IMR-90 (cell line): ENCODE measurements at places on chromosomes 2 and 18.

DNA sequence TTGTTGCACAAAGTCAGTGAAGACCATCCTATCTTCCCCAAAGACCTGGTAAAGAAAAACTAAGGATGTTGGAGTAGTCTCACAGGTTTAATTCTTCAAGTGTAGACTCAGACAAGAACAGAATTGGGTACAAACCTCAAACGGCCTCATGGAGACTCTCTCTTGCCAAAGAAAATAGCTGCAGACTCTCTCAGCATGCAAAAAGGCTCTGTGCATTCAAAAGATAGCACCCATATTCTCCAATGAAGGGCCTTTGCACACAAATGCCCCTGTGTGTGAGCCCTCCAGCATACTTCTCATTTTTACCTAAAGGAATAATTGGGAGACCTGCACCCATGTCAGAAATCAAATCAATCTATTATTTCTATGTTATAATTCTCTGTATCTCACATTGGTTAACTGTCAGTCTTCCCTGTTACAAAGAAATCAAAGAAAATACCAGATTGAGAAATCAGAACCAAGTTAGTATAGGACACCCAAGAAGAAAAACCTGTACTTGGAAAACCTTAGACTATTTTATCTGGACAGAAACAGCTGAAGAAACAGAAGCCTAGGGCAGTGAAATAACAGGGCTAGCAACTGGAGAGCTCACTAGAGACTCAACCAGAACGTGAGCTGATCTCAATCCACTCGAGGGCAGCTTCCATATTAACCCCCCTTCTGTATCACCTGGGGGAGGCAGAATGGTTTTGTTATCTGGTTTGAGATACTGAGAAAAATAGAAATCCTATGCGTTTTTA lies 134.7 kb upstream of the DNAJC10 start:
- no peaks in the 10 kb centered on the region for H3K36me3 ChIP-seq
- peaks cover 4% of the 10 kb centered on the region; the same call in 1 of the 2 replicates for H3K27me3 ChIP-seq
- DNase-seq: no peak
- no peaks in the 10 kb centered on the region for H3K4me1 ChIP-seq
- no peak overlapping the region for H3K4me3 ChIP-seq

- no peaks in the 10 kb centered on the region for H3K4me1 ChIP-seq
- no peak for DNase-seq
- H3K36me3 ChIP-seq: no peaks in the 10 kb centered on the region
- H3K27me3 ChIP-seq: no peaks in the 10 kb centered on the region
These were observed 175.7 kb upstream of the TANK start for GRCh38 chr2:160984426-160985077.

DNA sequence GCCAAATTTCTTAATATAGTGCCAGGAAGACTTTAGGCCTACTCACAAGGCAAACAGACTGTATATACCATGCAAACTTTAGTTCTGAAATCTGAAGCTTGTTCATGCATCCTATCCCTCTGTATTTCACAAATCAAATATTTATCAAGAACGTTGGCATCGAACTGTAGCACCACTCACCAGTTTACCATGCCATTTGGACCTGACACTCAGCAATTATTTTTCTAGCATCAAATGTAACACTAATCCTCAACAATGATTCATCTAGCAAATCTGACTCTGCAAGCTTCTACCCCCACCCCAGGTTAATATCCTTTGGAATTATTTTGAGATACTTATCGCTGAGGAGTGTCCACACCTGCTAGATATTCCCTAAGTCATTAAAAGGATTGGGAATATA lies 1506.6 kb downstream of the LRP1B start:
- H3K36me3 ChIP-seq: no peaks in the 10 kb centered on the region
- H3K4me3 ChIP-seq: no peak overlapping the region

GRCh38 chr2:27033253-27033852 lies 588 bp downstream of the TMEM214 start:
- H3K36me3 ChIP-seq: peaks cover 47% of the 10 kb centered on the region
- H3K4me1 ChIP-seq: peaks cover 7% of the 10 kb centered on the region
- DNase-seq: no peak
- no peaks in the 10 kb centered on the region for H3K27me3 ChIP-seq
- H3K27ac ChIP-seq: peak overlapping the region; percentile 90

- peaks cover 3% of the 10 kb centered on the region; the same call in 1 of the 2 replicates for H3K36me3 ChIP-seq
- H3K27ac ChIP-seq: peak overlapping the region; percentile 99
- H3K4me3 ChIP-seq: peak overlapping the region; percentile 85
- H3K4me1 ChIP-seq: peaks cover 25% of the 10 kb centered on the region
- H3K27me3 ChIP-seq: no peaks in the 10 kb centered on the region
- DNase-seq: peak; percentile 67
These were observed 2.8 kb upstream of the CTDSP1 start for GRCh38 chr2:218396688-218397462.

DNA sequence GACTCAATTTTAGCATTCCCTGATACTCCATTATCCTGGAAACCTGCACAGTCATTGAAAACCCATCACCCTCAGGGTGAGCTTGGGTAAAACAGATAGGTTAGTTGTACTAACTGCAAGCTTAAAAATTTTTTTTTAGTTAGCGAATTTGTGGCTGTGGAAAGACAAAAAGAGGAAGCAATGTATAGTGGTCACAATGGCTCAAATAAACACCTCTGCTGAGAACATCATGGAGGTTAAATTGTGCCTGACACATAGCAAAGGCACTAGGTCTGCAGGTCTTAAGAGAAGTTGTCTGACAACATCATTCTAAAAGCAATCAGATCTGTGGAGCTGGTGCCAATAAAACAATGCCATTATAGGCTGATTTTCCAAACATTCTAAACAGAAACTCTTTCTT lies 84.4 kb upstream of the CAVIN2 start:
- H3K4me1 ChIP-seq: peaks cover 9% of the 10 kb centered on the region
- H3K4me3 ChIP-seq: no peak overlapping the region
- no peak overlapping the region for H3K27ac ChIP-seq
- DNase-seq: no peak
- H3K27me3 ChIP-seq: no peaks in the 10 kb centered on the region
- no peaks in the 10 kb centered on the region for H3K36me3 ChIP-seq

- H3K36me3 ChIP-seq: peaks cover 72% of the 10 kb centered on the region
- no peak for DNase-seq
- H3K27me3 ChIP-seq: no peaks in the 10 kb centered on the region
- 0 out of 2 replicates have a peak, but pooled peaks cover 2% of the 10 kb centered on the region for H3K4me1 ChIP-seq
- H3K4me3 ChIP-seq: no peak overlapping the region
These were observed 244.3 kb downstream of the GLI2 start for GRCh38 chr2:120979921-120980320.

GRCh38 chr2:36044411-36044810 lies 311.2 kb upstream of the CRIM1 start:
- no peaks in the 10 kb centered on the region for H3K27me3 ChIP-seq
- H3K4me3 ChIP-seq: no peak overlapping the region
- H3K27ac ChIP-seq: no peak overlapping the region
- H3K36me3 ChIP-seq: no peaks in the 10 kb centered on the region
